Activated CD4-positive, alpha-beta T cell treated with anti-CD3 and anti-CD28 coated beads, Interleukin-2, amount 10 ng/mL, durations not matched to agents 7 days and 5 days (primary cell): ENCODE measurements at places on chromosomes 4 and X.
A peak's percentile ranks its signal among the peaks of the same experiment; 100 is the strongest.

DNA sequence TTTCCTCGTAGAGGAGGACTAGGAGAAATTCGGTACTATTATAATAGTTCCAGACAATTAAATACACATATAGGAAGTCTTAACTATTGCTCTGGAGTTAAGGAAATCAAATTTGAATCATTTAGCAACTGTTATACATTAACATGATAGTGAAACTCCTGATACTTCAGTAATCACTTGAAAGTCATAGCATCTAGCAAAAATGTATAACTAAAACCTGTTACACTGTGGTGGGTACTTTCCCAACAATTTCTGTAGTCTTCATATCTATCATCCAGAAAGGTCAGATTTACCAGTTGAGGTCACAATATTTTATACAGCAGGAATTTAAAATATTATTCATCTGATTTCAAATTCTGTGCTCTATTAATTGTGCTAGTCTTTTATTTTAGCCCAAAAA lies 669.6 kb upstream of the PCDH10 start:
- no peak for DNase-seq

DNA sequence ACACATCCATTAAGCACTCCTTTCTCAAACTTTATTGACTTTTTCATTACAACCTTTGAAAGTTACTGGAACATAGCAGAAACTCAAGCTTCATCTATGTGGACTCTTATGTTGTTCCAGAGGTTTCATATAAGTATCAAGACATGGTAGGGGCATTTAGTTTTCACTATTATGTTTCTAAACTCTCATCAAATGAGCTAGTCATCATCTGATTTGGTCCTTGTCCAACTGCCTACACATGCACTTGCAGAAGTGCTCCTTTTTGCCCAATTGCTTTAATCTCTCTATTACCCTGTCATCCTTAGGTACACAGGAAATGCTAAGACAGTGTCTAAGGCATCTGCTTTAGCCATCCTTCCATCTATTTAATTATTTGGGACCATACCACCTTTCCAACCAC lies 42.2 kb upstream of the EPGN start:
- DNase-seq, result no peak

- DNase-seq, result no peak
These were observed 591 bp upstream of the NWD2 start for GRCh38 chr4:37243722-37244582.

GRCh38 chrX:131827935-131828334 lies 195.2 kb upstream of the STK26 start:
- DNase-seq, result peak; percentile 51

DNA sequence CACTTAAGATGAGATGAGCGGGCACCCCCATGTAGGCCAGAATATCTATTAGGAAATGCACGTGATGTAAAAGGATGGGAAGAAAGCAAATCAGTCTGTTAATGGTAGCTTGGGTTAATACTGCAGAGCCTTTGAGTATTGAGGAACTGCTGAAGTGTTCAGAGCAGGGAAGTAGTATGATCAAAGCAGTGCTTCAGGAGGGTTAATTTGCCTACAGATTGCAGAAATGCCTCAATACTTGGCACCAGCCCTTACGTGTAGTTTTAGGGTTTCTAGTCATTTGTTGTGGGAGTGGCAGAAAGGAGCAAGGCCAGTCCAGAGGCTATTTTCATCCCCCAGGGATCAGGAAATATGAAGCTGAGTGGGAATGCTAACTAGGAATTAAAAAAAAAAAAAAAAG lies 19.7 kb downstream of the ZFX start:
- DNase-seq, result no peak

GRCh38 chrX:9899640-9900111 lies 67.5 kb upstream of the CLDN34 start:
- no peak for DNase-seq

GRCh38 chrX:13101441-13102139 lies 57.2 kb upstream of the FAM9C start:
- DNase-seq, result peak; percentile 43

- no peak for DNase-seq
These were observed 166.8 kb downstream of the BMPR1B start for GRCh38 chr4:94924566-94924965.

GRCh38 chrX:53421772-53422085 lies 725 bp downstream of the SMC1A start:
- peak; percentile 59 for DNase-seq

GRCh38 chr4:182504463-182504862 lies 261.3 kb downstream of the TENM3 start:
- DNase-seq, result no peak

- no peak for DNase-seq
These were observed 287.7 kb downstream of the KCTD8 start for GRCh38 chr4:44160776-44161367.

DNA sequence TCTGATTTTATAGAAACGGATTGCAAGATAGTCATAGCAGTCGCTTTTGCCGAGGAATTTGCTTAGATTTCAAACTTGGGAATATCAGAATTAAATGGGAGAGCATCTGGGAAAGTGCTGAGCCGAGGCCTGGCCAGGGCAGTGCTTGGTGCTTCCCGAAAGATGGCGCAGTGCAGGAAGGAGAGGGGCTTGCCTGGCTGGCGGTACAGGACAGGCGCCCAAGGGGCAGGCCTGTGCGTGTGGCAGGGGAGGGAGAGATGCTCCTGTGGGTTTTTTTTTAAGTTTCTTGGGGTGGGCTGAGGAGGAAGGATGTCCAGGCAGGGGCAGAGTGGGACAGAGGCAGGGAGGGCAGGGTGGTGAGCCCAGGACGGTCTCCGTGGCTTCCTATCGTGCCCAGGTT lies 241.1 kb downstream of the AFAP1 start:
- no peak for DNase-seq

GRCh38 chr4:163256680-163257343 lies 75.6 kb downstream of the NPY1R start:
- DNase-seq, result no peak

- DNase-seq, result peak; percentile 24
These were observed 50.8 kb upstream of the ELF2 start for GRCh38 chr4:139227729-139228404.

DNA sequence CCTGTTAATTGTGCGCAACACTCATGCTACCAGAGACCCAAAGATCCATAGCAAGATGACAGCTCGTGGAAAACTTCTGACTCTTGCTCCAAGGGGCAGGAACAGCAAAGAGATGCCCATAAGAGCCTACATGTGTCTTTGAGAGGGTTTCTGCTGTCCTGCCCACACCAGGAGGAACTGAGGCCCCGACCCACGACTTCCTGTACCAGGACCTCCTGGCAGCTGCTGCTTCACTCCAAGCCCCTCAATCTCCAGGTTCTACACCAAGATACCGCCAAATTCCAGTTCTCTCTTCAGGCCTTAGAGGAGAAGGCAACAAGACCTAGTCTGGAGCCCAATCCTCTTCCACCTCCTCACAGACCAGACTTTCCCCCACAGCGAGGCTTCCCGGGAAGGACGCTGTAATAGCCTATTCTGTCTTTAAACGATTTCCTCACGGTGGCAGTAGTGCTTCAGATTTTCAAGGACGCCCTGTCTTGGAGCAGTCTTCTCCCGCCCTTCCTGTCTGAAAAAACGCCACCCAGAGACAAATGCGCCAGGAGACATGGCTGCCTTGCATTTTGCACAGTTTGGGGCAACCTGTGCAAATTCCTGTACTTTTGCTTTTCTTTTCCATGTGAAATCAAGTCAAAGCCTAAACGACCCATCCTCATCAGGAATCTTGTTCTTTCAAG lies 230.2 kb upstream of the STK26 start:
- no peak for DNase-seq

DNA sequence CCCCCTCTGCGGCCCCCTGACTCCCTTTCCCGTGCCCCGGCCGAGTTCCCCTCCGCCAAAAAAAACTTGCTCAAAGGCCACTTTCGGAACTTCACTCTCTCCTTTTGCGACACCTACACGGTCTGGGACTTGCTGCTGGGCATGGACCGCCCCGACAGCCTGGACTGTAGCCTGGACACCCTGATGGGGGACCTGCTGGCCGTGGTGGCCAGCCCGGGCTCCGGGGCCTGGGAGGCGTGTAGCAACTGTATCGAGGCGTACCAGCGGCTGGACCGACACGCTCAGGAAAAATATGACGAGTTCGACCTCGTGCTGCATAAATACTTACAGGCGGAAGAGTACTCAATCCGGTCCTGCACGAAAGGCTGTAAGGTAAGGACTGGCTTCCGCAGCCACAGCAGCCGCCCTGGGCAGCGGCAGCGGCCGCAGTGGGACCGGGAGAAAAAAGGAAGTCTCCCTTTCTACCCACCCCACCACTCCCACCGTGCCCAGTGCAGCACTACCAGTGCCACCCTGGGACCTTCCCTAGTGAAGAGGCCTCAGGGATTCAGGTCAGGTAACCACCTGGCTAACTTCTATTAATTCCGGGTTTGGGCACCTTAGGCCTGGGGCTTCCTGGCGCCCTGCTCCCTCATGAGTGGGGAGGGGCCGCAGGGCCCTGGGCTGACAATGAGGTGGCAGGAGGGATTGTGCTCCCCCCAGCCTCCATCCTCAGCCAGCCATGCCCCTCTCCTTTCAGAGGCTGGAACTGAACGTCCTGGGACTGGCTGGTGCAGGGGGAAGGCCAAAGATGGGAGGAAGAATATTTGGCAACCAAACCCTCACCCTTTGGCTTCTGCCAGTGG lies 1.9 kb downstream of the NALF2 start:
- DNase-seq, result no peak

DNA sequence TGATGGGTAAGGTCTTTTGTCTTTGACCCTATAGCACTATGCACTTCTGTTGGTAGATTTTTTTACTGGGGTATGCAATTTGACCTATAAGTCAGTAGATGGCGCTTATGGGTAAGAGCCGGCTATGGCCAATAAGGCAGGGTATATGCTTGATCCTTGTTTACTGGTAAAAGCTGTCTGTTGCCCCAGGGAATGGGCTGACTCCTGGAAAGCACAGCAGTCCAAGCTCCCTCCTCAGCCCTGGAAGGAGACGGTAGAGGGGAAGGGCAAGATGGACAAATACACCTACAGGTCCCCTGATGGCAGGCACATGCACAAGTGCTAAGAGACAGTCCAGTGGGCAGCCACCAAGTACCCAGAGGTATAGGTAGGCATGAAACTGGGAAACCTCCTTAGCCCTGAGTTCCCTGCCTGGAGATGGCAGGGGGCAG lies 63.7 kb downstream of the ADAMTS3 start:
- DNase-seq, result no peak

GRCh38 chrX:55867181-55867651 lies 149.7 kb downstream of the RRAGB start:
- DNase-seq, result peak; percentile 8

GRCh38 chr4:117596917-117597480 lies 437.3 kb upstream of the NDST3 start:
- DNase-seq, result no peak

DNA sequence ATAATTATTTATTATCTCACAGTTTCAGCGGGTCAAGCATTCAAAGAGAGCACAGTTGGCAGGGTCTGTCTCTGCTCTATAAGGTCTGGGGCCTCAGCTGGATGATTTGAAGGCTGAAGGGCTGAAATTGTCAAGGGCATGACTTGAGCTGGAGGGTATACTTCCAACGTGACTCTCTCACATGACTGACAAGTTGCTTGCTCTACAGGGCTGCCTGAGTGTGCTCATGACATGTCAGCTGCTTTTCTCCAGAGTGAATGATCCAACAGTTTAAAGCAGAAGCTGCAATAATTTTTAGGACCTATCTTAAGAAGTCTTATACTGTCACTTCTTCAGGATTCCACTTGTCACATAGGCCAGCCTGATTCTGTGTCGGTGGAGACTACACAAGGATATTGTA lies 51.2 kb downstream of the TIGD2 start:
- DNase-seq, result no peak

GRCh38 chr4:122733787-122734120 lies 1.2 kb downstream of the BBS12 start:
- DNase-seq, result no peak

- no peak for DNase-seq
These were observed 3.6 kb upstream of the FHL1 start for GRCh38 chrX:136143711-136144110.

DNA sequence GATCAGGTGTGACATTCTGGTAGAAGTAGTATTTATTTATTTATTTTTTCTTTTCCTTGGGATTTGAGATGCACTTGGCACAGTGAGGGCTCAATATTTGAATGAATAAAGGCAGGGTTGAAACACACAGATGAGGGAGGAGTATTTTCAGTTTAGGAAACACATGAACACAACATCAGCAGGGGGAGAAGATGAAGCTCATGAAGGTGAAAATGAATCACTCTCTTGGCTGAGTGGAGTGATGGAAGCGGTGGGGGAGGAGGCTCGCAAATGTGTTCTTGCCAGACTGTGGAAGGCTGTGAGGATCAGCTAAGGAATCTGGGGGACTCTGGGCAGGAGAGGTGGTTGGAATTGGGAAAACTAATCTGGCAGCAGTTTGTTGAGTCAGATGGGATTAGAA lies 55.3 kb downstream of the ARHGAP10 start:
- no peak for DNase-seq

DNA sequence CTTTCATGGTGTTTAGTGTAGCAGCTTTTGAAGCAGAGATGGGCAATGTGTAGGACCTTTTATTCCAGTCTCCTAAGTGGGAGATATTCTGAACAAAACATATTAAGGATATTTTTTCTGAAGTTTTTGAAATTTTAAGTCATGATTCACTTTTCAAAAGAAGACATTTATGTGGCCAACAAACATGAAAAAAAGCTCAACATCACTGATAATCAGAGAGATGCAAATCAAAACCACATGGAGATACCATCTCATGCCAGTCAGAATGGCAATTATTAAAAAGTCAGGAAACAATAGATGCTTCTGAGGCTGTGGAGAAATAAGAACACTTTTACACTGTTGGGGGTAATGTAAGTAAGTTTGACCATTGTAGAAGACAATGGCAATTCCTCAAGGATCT lies 76.0 kb downstream of the FAT4 start:
- DNase-seq, result no peak

DNA sequence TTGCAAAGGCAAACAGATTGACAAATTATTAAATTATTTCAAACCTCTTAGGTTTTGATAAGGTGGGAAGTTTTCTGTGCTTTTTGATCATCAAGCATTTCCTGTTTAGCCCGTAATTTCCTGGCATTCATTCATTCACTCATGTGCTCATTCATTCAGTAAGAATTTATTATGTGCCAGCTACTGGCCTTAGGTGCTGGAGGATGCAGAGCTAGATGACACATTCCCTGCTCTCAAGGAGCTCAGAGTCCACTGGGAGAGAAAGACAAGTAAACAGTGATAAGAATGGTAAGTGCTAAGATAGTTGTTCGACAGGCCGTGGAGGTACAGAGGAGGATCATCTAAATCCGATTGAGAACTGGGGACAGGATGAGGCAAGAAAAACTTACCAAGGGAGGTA lies 153.0 kb downstream of the DCTD start:
- no peak for DNase-seq

GRCh38 chrX:50565718-50566117 lies 95.1 kb upstream of the DGKK start:
- DNase-seq, result no peak

- DNase-seq, result no peak
These were observed 194.8 kb downstream of the SOWAHB start for GRCh38 chr4:76703123-76703490.

DNA sequence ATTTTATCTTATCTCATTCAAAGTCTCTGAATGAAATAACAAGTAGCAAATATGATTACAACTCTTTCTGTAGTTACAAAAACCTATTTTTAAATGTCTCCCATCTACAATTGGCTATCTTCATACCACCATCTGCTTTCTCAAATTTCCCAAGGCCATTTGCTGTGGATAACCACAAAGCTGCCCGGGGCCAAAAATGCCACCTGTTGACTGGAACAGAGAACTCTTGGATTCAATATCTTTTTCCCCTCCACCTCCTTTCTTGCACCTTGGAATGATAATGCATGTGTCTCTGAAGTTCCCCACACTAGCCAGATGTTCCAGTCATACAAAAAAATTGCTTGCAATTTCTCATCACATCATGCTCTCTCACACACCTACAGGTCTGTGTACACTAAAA lies 93.3 kb upstream of the SCML1 start:
- no peak for DNase-seq

- no peak for DNase-seq
These were observed 142.1 kb downstream of the CPEB2 start for GRCh38 chr4:15144249-15144966.
